ENCODE measurements at places on chromosomes 7 and 10. TPM values are rescaled to one million over a fixed set of nuclear protein-coding genes. Genes with fewer than 3 reads are reported as not detected.

The GUSB gene
- 27.8 TPM for total RNA-seq

The C10orf67 gene
- 0.08 TPM for total RNA-seq

- no peak for ATAC-seq
Observed at GRCh38 chr7:46738796-46739195, 817.7 kb upstream of the IGFBP3 start.

GRCh38 chr10:26780793-26781601 lies 79.8 kb downstream of the ABI1 start:
- ATAC-seq, result peak; percentile 91

GRCh38 chr7:64666663-64667050 lies 724 bp downstream of the ZNF107 start:
- ATAC-seq, result no peak

- ATAC-seq, result peak; percentile 90
Observed at GRCh38 chr10:4725917-4726606, 99.9 kb upstream of the AKR1E2 start.

DNA sequence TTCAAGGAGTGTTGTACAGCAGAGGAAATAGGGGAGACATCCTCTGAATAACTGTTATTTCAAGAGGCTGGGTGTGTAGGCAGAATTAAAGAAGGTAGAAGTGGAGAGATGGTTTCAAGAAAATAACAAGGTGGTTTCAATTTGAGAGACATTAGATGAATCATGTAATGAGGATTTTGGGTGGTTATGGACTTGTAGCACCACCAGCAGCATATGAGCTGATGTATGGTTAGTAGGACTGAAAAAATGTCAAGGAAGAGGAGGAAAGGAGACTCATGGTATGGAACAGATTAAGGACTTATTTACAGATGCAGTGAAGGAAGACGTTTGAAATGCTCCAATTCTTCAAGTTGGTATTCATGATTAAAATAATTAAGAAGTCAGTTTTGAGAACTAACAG lies 166.2 kb downstream of the EXOC4 start:
- ATAC-seq, result no peak

GRCh38 chr7:80841423-80841955 lies 77.4 kb downstream of the SEMA3C start:
- no peak for ATAC-seq

All from esophagus mucosa (tissue), 1 donor.